ENCODE measurements at places on chromosomes 13 and 19. TPM values are rescaled to one million over a fixed set of nuclear protein-coding genes. Genes with fewer than 3 reads are reported as not detected.

The PLK5 gene
- total RNA-seq, result not detected

The CLDN10 gene
- total RNA-seq, result not detected

The CBLC gene
- not detected for total RNA-seq

The RXFP2 gene
- total RNA-seq, result not detected

The ZNF568 gene
- 9.1 TPM for total RNA-seq

The LAIR2 gene
- 1.7 TPM for total RNA-seq

The PCDH17 gene
- total RNA-seq, result 1.7 TPM

The PSG6 gene
- total RNA-seq, result not detected

The PTGER1 gene
- 0.55 TPM for total RNA-seq

The ZNF358 gene
- total RNA-seq, result 59.1 TPM

The POU2F2 gene
- 2.7 TPM for total RNA-seq

The CYP2A7 gene
- total RNA-seq, result not detected

The MFSD12 gene
- total RNA-seq, result 63.1 TPM

- DNase-seq, result no peak
Observed at GRCh38 chr13:80033286-80033685, 307.6 kb downstream of the SPRY2 start.

DNA sequence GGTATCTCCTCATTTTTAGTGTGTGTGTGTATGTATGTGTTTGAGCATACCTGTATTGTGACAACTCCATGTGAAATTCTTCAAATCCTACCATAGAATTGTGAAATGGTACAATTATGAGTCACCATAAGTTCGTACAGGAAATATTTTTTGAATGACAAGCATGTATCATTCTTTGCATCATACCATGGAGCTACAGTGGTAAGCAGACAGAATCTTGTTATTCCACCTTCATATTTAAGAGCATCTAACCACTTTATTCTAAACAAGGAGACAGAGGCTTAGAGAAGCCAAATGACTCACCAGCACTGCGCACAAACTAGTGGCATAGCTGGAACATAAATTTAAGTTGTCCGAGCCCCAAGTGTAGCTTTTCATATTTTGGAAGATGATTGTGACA is 4.5 kb upstream of the EPSTI1 start:
- no peak for DNase-seq

DNA sequence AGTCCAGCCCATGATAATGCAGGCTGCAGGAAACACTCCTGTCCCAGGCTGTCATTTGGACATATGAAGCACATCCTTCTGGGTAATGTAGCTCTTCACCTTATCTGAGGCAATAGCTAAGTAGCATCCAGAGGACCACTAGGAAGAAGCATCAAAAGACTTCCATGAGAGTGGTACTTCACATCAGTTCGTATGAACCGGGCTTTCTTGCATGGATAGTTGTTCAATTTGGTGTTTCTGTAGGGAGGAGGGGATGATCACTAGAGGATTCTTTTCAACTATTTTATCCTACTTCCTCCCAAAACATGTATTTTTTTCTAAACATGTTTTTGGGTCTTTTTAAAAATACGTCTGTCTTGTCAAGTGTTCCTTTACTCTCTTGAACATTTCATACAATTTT is 12.9 kb downstream of the ZNF302 start:
- no peak for DNase-seq

DNA sequence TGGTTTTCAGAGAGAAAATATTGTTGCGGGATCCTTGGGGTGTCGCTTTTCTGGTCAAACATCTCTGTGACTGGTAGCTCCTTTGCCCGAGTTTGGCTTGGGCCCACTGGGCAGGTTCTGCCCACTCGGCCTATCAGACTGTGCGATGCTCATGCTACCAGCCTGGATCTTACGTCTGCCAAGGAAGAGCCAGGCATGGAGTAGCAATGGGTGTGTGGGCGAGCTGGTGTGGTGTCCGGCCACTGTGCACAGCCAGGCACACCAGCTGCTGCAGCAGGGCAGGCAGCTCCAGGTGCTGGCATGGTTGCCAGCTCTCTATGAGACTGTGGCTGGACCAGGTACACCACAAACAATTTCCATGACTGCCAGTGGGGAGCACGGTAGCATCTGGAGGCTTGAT is 1351.8 kb upstream of the PCDH20 start:
- DNase-seq, result no peak

DNA sequence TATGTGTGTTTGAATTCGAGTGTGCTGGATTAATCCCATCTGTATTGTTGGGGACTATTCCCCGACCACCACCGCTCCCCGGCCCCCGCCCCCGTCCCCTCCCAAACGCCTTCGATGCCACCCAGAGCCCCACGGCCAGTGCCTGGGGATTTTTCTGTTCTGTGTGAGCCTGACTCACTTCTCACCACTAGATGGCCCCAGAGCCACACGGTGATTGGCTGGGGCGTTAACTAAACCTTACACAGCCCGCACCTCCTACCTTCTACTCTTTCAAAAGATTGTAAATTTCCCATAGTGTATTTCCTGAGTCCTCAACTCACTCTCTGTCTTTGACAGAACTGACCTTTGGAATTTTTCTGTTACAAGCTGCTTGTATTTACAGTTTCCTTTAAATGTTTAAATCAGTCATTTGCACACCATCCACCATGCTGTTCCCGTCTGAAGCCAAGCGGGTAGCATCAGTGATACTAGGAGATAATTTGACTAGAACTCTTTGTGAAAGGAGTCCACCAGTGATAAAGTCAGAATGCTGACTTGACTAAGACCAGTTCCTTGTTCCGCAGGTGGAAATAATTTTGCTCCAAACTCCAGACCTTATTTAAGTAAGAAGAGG is 61.4 kb downstream of the RFX2 start:
- no peak for DNase-seq

- no peak for DNase-seq
Observed at GRCh38 chr19:48635263-48635965, 1.8 kb downstream of the DBP start.

GRCh38 chr19:28619816-28620429 is 593.0 kb downstream of the UQCRFS1 start:
- DNase-seq, result no peak

DNA sequence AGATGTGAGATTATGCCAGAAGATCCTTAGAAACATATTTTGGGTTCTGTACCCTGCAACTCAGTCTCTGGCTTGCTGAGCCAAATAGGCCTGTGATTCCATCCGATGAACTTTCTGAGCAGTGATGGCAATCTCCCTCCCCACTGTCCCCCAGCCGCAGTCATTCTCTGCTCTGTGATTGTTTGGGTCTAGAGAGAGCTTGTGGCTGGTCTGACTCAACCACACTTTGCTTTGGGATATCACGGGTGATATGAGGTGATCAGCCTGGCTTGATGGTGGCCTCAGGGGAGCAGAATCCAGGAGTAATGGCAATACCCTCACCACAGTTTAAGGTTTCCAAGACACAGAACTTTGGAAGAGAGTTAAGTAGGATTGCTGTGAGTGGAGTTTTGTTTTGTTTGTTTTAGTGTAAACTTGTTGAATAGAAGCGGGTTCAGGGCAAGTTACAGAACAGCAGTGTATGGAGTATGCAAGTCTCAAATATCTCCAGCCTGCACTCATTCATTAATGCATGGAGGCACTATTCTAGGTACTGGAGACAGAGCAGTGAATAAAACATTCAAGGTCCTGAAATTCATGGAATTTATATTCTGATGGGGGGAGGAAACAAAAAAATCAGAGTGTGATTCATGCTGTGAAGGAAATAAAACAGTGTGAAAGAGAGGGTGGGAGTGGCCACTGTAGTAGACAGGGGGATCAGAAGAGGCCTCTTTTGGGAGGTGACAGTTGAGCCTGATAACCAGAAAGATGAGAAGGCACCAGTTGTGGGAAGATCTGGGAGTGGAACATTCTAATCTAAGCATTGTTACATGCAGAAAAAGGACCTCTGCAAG is 5.3 kb downstream of the SAMD4B start:
- no peak for DNase-seq

DNA sequence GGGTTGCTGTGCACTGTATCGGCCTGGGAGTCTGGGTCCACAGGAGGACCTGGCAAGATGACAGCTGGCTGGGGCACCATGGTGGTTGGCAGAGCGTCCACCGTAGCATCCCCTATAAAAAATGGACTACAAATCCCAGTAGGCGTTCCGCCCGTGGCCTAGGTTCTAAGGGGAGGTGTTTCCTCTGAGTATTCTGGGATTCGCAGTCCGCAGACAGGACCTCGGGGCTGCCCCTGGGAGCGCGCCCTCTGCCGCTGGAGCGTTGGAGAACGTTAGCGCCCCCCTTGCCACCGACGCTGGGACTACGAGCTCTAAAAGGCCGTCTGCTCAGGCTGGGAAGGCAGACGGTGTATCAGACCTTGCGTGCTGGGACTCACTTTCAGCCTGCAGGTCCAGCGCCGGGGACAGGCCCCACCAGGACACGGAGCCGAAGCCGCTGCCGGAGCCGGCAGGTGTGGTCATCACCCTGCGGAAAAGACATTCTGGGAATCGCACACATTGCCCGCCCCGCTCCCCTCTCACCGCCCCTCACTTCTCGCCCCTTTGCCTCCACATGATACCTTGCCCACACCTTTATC is 372 bp downstream of the DNAAF3 start:
- no peak for DNase-seq

GRCh38 chr19:8569066-8569771 is 8.0 kb downstream of the MYO1F start:
- no peak for DNase-seq

DNA sequence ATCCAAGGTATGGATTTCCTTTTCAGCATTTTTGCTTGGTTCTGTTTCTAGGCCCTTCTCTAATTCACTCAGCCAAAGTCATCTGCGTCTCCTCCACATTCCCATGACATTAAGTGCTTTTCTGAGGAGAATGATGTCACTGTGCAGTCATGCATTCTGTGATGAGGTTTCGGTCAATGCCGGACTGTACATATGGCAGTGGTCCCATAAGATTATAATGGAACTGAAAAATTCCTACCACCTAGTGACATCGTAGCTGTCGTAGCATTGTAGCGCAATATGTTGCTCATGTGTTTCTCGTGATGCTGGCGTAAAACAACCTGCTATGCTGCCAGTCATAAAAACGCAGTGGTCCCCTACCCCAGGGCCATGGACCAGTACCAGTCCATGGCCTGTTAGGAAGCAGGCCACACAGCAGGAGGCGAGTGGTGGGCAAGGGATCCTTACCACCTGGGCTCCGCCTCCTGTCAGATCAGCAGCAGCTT is 63.4 kb upstream of the TNFRSF19 start:
- DNase-seq, result no peak

GRCh38 chr13:24984134-24984533 is 111.8 kb upstream of the PABPC3 start:
- DNase-seq, result no peak

DNA sequence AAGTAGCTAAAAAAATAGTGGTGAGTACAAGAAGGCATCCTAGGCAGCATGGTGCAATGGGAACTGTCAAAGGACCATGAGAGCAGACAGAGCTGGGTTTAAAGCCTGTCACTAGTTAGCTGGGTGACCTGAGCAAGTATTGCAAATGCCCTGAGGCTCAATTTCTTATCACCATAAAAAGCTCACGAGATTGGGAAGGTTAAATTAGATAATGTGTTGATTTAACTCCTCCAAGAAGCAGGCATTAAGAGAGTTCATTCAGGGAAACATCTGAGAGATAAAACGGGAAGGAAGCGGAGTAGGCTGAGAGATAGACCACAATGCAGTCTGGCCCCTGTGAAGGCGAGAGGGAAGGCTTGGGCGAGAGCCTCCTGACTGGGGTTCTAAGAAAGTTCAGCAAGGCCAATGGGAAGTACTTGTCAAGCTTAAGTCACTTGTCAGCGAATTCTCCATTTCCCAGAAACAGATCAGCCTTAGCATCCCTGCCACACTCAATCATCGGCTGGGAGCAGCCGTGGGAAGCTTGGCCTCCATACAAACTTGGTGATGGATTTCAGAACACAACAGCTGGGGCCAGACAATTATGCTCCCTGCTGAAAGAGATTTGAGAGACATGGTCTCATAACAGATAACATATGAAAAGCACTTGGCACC is 105.5 kb downstream of the POU4F1 start:
- DNase-seq, result no peak

DNA sequence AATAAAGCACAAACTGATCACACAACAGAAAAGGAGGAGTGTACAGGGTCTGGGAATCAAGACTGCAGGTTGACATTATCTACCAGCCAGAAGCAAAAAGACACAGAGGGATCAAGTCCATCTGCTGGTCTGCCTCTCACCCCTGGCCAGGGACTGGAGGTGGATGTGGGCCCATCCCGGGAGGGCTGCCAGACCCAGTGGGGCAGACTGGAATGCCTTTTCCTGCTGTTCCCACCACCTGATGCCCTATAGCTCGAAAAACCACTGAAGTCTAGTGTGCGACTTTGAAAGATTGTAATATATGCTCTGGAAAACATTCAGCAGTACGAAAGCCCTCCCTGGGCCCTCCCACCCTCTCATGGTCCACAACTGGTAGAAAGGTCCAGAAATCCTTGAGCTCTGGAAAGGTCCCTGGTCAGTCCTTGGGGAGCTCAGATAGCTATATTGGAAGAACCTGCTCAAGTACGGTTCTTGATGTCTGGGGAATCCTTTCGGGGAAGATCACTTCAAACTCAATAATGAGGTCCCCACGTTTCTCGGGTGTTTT is 2.6 kb downstream of the DNAJB1 start:
- no peak for DNase-seq

DNA sequence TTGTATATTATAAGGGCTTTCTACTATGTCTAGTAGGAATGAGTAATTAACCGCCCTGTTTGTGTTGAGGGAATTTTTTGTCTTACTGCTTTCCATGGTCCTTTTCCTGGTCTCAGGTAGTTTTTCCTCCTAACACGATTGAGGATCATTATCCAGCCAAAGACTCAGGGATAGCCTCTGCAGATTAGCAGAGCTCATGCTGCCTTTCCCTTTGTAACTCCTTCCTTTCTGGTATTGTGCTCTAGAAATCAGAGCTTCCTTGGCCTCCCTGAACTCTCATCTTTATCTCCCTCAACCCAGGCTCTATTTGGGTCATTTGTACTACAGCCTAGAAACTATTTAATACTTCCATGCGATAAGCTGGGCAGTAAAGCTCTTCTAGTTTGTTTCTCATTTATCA is 142.1 kb downstream of the PDS5B start:
- no peak for DNase-seq

DNA sequence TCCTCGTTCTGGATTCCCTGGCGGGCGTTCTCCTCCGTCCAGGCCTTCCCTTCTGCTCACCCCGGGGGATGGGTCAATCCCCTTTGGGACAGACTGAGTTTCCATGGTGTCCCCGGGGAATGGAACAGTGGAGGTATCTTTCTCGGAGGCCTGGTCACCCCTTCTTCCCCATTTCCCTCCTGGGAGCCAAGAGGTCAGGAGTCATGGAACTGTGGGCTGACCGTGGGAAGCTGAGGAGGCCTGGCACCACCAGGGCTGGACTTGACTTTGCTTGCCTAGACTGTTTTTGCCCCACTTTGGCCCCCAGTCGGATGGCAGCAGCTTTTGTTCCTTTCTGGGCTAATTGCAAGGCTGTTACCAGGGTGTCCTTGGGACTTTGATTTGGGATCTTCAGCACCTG is 2.0 kb downstream of the NACC1 start:
- DNase-seq, result no peak

GRCh38 chr19:3350014-3350663 is 16.2 kb upstream of the NFIC start:
- no peak for DNase-seq

DNA sequence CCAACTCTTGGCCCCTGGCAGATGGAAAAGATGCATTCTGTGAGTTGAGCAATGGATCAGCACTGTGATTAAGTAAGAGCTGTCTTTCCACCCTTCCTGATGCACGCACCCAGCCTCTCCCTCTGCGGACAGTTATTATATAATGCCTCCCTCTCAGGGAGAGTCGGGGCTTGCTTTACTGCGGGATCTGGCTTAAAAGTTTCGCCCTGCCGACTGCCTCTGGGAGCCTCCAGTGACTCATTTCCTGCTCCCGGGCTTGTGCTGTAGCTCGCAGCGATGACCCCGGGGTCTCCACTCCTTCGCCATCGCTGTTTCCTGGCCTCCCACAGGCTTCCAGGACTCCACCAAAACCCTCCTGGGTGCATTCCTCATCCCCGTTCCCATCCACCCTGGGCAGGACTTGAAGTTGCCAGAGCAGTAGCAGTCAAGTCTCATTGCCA is 107.4 kb upstream of the SLC7A1 start:
- DNase-seq, result no peak

Data from mesenteric fat pad (tissue), 1 donor.